ENCODE measurements at places on chromosomes 3 and 15.

DNA sequence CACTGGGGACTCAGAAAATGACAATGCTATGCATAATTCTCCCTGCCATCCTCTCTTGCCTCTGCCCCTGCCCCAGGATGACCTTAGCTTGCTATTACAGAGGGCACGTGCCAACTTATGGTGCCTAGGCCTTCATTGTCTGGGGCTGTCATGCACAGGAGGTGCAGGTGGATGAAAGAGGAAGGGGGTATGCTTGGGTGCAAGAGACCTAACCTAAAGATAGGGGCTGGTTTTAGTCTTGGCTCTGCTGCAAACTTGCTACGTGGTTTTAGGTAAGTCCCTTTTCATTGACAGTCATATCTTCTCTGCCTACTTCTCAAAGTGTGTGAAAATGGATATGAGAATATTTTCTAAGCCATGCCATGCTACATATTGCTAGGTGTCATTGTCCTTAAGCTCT lies 161.3 kb downstream of the EPHB1 start:
- DNase-seq = no peak

- DNase-seq = no peak
Measured at GRCh38 chr3:42298259-42298658, 32.3 kb upstream of the CCK start.

DNA sequence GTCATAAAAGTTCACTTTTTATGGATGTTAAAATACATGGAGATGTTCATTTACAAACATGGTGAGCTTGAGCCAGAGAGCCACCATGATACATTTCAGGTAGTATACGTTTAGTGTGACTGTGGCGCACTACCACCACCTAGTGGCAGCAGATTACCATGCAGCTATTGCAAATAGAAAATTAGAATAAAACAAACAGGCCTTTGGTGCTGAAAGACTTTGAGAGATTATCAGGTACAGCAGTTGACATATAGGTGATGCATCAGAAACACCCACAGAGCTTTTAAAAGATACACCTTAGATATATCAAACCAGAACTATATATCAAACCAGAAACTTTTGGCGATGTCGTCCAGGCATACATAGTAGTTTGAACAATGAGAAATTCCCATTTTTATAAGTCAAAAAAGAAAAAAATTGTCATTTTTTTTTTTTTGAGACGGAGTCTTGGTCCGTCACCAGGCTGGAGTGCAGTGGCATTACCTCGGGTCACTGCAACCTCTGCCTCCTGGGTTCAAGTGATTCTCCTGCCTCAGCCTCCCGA lies 42.0 kb upstream of the ICE2 start:
- DNase-seq = peak; percentile 86

DNA sequence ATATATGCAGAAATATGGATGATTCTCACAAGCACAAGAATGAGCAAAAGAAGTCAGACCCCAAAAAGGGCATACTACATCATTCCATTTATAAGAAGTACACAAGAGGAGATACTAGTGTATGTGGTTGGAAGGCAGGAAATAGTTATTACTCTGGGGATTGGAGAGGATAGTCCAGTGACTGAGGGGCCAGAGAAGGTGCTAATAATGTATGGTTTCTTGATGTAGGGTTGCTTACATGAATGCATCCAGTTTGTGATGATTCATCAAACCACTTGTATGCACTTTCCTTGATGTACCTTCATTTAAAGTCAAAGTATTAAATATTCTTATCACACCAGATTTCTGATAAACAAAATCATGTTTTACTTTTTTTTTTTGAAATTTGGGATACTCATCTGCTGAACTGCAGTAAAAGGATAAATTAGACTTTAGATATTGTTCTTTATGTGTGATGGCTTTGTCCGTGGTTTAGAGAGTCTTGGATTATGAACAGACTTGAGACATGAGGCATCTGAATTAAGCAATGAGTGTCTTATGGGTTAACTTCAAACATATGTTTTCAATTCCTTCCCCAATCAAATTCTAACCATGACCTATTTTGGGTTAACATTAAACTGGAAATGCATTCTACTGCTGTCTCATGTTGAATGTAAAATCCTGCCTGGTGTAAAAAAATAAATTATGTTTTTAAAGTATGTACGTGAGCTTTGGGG lies 171.2 kb downstream of the SEMA6D start:
- no peak for DNase-seq

DNA sequence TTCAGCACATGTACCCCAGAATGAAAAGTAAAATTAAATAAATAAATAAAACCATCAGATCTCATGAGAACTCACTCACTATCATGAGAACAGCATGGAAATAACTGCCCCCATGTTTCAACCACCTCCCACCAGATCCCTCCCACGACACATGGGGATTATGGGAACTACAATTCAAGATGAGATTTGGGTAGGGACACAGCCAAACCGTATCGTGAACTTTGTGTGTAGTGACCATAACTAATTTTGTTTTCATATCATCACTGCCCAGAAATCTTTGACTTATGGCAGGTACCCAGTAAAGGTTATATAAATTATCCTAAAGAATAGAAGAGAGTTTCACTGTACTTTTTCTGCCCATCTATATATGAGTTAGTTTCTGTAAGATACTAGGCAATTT lies 766.5 kb downstream of the ROBO1 start:
- DNase-seq = no peak

- DNase-seq = peak; percentile 75
Measured at GRCh38 chr3:195732940-195733339, 12.2 kb downstream of the MUC20 start.
